ENCODE measurements at places on chromosomes 7 and 10.

- no peak for DNase-seq
These were observed 191.3 kb upstream of the KAT6B start for GRCh38 chr10:74634995-74635536.

DNA sequence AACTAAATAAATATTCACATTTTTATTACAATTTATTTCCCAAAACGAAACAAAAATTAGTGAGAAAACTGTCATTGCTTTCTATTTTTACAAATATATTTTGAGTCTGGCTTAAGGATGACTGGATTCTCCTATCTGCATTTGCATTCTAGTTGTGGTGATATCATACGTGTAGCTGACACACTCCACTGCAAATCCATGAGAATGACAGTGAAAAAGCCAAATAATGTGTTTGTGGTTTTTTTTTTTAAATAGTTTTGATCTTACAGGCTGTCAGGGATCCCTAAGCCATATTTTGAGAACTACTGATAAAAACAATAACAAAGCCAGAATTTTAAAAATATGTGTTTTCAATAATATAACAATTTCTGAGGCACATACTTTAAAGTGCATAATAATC, 5.8 kb upstream of the STAMBPL1 start:
- no peak for DNase-seq

GRCh38 chr10:122618461-122619165, 58.1 kb downstream of the DMBT1 start:
- no peak for DNase-seq

DNA sequence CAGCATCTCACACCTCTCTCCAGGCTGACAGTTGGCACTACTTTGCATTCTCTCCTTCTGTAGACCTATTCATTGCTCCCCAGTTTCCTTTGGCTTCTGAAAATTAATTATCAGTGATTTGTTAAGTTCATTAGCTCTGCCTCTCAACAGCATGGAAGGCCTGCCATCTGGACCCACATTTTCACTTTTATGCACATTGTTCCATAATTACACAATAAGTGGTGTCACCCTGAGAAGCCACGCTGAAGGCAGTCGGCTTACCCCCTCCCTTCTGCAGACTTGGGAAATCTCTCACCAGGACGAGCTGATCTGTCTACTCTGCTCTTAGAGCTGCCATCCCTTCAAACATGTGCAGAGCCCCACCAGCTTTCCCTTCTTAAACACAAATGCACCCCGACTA, 64.7 kb downstream of the SLIT1 start:
- DNase-seq, result no peak

DNA sequence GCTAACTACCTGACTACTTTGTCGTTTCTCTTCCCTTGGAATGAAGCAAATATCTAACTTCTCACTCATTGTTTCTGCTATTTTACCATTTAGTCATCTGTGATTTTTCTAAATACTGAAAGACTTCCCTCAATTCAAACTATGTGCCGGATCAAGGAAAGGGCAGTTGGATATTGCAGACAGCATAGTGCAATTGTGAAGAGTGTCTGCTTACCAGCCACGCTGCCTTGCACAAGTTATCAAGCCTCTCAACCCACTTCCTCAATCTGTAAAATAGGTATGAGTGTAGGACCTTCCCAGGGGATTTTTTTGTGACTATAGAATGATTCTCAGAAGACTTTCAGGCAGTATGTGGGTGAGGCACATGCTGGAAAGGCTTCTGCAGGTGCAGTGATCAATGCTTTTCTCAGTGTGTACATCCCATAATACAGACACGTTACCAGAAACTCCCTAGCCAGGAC, 54.3 kb downstream of the EGFR start:
- DNase-seq, result no peak

GRCh38 chr7:151032936-151033863, 5.0 kb downstream of the ABCB8 start:
- no peak for DNase-seq

- no peak for DNase-seq
These were observed 189.1 kb upstream of the FRMD4A start for GRCh38 chr10:14519785-14520184.

All from NCI-H187 treated with DMSO at 0.1 percent for 48 hours (cell line).